ENCODE measurements at places on chromosomes 6 and 20.

DNA sequence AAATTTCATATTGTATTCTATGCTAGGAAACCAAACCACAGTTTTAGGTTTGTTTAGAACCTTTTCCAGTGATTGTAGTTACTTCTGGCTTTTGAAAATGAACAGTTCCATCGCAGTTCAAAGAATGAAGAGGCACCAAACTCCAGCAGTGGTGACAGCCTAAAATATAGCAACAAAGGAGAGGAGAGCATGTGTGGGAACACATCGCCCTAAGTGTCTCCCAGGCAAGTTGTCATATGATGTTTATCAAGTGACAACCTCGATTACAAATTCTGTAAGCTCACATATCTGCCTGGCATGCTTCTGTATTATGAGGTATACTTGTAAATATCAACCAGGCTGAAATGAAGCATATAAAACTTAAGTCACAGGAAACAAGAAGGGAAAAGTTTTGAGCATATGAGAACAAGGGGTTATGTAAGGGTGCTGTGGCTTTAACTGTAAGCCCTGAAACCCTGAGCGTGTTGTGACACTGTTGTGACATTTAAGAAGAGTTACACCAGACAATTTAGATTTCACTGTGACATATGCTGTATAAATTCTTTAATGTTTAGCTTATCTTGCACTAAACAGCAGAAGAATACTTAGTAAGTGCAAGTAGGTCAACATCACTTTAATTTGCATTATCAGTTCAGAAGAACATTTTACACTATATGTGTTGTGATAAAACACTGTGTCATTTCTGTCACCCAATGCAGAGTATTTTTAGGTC, 29.1 kb upstream of the FBXL4 start:
- DNase-seq = no peak

DNA sequence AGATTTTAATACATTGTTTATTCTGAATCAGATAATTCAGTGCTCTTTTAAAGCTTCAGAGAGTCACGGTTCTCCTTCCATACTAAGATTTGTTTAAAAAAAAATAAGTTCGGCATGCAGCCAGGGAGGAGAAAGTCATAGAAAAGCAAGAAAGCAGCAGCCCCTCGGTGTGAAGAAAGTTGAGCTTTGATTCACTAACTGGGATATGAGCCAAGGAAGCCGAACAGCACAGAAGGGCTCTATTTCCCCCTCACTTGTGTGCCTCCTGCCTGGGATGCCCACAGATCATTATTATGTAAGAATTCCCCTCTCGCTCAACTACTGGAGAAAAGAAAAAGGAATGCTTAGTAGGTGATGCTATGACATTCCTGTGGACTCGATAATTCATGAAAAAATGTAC, 69.3 kb upstream of the SYNJ2 start:
- DNase-seq = no peak

- no peak for DNase-seq
Observed at GRCh38 chr20:57426271-57426689, 35.1 kb downstream of the RBM38 start.

DNA sequence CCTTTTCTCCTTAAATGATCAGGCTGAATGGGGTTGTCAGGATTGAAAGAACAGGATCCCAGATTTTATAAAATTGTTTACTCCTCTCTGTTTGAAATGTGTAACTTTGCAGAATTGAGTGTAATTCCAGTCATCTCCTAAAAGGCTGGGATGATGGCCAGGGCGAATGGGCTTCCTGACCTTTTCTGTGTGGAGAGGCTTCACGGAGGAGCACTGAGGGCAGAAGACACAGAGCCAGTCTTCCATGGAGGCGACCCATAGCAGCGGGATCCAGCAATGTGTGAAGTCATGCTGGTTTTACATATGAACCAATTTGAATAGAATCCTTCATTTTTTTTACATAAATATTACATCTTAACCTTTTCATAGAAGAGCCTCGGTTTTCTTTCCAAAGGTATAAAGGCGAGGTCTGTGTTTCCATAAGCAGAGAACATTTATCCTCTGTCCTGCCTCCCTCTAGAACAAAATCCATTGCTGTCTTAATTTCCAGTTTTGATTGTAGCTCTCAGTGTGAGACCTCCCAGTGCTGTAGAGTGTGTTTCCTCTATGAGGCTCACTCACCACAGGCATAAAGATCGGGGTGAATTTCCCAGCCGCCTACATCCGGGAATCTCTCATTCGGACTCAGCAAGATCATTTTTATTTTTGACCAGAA, 369.7 kb upstream of the FLRT3 start:
- DNase-seq = no peak

GRCh38 chr6:156395276-156395675, 381.9 kb upstream of the ARID1B start:
- no peak for DNase-seq

GRCh38 chr6:89079511-89080234, 878 bp upstream of the PNRC1 start:
- DNase-seq = peak; percentile 68

- no peak for DNase-seq
Observed at GRCh38 chr6:166169549-166170421, 2.1 kb upstream of the TBXT start.

- DNase-seq = no peak
Observed at GRCh38 chr6:133362813-133363212, 121.7 kb downstream of the EYA4 start.

GRCh38 chr6:48860175-48860574, 602.9 kb downstream of the MMUT start:
- no peak for DNase-seq

DNA sequence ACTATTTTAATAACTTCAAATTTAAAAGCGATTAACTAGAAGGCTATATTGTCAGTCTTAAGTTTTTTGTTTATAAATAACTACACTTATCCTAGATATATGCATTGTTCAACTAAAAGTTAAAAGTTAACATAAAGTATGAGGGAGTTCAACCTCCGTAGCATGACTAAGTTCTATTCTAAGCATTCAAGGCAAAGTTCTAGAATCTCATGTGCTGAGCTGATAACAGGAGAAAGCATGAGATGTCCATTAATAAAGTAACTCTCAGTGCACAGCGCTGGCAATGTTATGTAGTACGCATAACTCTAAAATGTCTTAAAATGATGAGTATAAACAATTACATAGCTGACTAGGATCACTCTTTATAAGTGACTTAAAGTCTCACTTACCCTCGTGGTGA, 264.8 kb downstream of the RNGTT start:
- DNase-seq = no peak

DNA sequence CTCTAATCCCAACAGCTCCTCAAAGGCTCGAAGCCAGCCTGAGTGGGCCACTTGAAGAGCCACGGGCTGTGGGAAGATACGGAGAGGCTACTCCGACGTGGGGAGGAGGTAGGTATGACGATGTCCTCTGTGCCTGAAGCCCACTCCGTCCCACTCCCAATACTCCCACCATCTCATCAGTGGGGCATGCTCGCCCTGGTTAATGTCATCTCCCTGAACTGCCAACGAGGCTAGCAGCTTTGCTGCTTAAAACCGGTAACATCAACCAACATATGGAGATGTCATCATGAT, 11.1 kb downstream of the NRN1 start:
- DNase-seq = peak; percentile 4

GRCh38 chr20:50050214-50050613, 62.7 kb downstream of the UBE2V1 start:
- no peak for DNase-seq

- DNase-seq = no peak
Observed at GRCh38 chr6:78611102-78611620, 256.2 kb upstream of the IRAK1BP1 start.
